Stomach (tissue), 19 donors: ENCODE measurements at places on chromosomes 3 and 15. TPM values are rescaled to one million over a fixed set of nuclear protein-coding genes. Genes with fewer than 3 reads are reported as not detected.

DNA sequence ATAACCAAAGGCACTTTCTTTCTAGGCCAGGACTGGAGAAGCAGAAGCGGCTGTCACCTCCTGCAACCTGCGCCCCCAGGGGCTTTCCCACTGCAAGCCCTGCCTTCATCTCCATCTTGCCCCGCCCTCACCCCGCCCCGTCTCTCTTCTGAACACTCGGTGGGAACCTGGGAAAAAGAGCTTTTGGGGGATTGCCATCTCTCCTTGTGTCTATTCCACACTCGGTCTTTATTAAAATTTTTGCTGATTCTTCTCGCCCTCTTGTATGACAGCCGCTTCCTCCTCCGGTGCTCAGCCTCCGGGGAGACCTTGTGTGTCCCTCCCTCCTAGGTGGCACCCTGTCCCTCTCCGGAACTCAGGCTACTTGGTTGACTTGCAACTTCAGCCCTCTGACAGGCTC is 41.9 kb upstream of the SPESP1 start:
- H3K4me1 ChIP-seq, result peaks cover 12% of the 10 kb centered on the region
- no peak overlapping the region for H3K4me3 ChIP-seq
- DNase-seq, result no peak
- H3K27me3 ChIP-seq, result no peaks in the 10 kb centered on the region
- H3K27ac ChIP-seq, result no peak overlapping the region

GRCh38 chr3:151949706-151950105 is 76.3 kb downstream of the SUCNR1 start:
- H3K27ac ChIP-seq, result no peak overlapping the region
- no peaks in the 10 kb centered on the region for H3K36me3 ChIP-seq

GRCh38 chr15:49308686-49309085 is 114.4 kb upstream of the FGF7 start:
- peaks cover 23% of the 10 kb centered on the region for H3K36me3 ChIP-seq
- H3K4me1 ChIP-seq, result no peaks in the 10 kb centered on the region
- H3K27me3 ChIP-seq, result no peaks in the 10 kb centered on the region
- H3K27ac ChIP-seq, result no peak overlapping the region
- DNase-seq, result no peak

DNA sequence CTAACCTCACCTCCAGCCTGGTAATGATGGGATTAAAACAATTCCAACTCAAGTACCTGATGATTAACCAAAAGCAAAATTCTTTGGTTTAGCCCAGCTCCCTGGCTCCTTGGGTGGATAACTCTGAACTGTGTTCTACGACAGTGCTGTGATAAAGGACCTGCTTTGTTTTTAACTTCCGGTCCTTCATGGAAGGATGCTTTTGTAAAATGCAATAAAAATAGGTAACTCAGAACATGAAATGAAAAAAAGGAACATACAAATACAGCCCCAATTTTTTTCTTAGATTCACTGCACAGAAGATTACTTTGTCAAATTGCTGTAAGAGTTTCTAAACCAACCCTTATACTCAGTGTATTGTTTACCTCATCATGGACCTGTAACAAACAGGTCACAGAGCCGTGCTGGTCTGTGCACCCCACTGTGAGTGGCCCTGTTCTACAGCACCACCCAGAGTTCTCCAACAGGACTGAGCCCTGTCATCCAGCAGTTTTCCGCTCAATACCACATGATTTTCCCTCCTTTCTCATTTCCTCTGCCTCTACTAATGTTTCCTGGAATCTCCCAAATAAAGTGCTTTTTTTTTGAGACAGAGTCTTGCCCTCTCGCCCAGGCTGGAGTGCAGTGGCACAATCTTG is 4.9 kb upstream of the PCYT1A start:
- H3K27me3 ChIP-seq, result no peaks in the 10 kb centered on the region
- no peak overlapping the region for H3K27ac ChIP-seq
- DNase-seq, result no peak
- peaks cover 4% of the 10 kb centered on the region for H3K36me3 ChIP-seq

DNA sequence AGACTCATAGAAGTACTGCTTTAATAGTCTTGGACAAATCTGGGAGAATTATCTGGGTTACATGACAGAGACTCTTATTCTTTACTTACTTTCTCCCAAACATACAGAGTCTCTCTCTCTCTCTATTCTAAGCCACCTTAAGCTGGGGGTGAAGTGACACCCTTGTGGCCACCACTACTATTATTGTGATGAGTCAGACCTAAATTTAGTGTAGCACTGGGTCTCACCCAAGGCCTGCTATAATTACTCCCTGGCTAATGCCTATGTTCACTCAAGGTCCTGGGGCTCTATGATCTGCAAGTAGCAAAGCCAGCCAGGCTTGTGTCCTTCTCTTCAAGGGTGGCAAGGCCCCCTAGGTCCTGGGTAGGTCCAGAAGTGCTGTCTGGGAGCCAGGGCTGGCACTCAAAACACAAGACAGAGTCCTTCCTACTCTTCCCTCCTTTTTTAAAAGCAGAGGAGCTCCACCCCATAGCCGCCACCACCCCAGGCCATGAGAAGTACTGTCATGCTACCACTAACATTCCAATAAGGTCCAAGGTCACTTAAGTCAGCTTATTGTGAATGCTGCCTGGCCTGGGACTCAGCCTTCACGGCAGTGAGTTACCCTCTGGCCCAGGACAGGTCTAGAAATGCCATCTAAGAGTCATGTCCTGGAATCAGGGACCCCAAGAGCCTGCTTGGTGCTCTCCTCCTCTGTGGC is 183.6 kb downstream of the POLQ start:
- H3K27me3 ChIP-seq, result no peaks in the 10 kb centered on the region
- no peaks in the 10 kb centered on the region for H3K36me3 ChIP-seq
- no peaks in the 10 kb centered on the region for H3K4me1 ChIP-seq
- no peak for DNase-seq
- H3K27ac ChIP-seq, result no peak overlapping the region

- no peaks in the 10 kb centered on the region for H3K36me3 ChIP-seq
- H3K27ac ChIP-seq, result no peak overlapping the region
- no peaks in the 10 kb centered on the region for H3K4me1 ChIP-seq
These were observed 240.5 kb downstream of the SOX2 start for GRCh38 chr3:181952221-181952620.

DNA sequence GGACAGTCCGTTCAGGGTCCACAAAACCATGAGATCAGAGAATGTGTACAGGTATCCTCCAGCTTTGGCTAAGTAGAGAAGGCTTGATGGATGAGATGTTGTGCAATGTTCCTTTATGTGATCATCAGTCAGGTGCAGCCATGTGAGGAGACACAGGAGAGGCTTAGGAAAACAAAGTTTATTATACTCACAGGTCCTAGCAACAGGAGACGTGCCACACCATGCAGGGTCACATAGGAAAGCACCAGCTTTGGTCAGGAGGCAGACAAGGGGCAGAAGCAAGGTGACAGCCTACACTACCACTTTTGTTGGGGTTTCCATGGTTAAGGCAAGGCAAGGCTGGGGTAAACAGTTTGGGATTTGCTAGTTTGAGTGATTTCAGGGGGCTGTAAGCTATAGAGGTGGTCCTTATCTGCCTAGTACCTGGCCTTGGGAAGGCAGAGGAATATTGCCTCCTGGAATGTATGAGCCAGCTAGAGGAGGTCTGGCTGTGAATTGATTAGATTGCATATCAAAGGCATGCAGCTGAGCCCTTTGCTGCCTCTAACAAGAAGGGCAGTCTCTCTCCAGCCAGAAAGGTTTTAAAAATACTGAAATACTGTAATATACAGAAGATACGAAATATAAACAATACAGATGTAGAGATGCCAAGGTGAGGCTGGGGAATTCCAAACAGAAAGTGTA is 248.6 kb downstream of the RYR3 start:
- H3K36me3 ChIP-seq, result no peaks in the 10 kb centered on the region
- no peak overlapping the region for H3K4me3 ChIP-seq
- H3K4me1 ChIP-seq, result no peaks in the 10 kb centered on the region
- no peaks in the 10 kb centered on the region for H3K27me3 ChIP-seq
- no peak for DNase-seq

GRCh38 chr3:3346556-3346955 is 167.1 kb upstream of the CRBN start:
- no peaks in the 10 kb centered on the region for H3K36me3 ChIP-seq
- no peak overlapping the region for H3K27ac ChIP-seq
- H3K27me3 ChIP-seq, result no peaks in the 10 kb centered on the region
- H3K4me1 ChIP-seq, result no peaks in the 10 kb centered on the region

GRCh38 chr3:8836096-8836495 is 66.7 kb upstream of the OXTR start:
- no peaks in the 10 kb centered on the region for H3K36me3 ChIP-seq
- no peaks in the 10 kb centered on the region for H3K27me3 ChIP-seq
- H3K4me3 ChIP-seq, result no peak overlapping the region
- H3K27ac ChIP-seq, result no peak overlapping the region
- no peak for DNase-seq

GRCh38 chr15:42331235-42331634 is 28.1 kb upstream of the CAPN3 start:
- no peaks in the 10 kb centered on the region for H3K27me3 ChIP-seq
- peaks cover 39% of the 10 kb centered on the region for H3K36me3 ChIP-seq
- H3K4me3 ChIP-seq, result no peak overlapping the region
- no peak for DNase-seq
- no peak overlapping the region for H3K27ac ChIP-seq

DNA sequence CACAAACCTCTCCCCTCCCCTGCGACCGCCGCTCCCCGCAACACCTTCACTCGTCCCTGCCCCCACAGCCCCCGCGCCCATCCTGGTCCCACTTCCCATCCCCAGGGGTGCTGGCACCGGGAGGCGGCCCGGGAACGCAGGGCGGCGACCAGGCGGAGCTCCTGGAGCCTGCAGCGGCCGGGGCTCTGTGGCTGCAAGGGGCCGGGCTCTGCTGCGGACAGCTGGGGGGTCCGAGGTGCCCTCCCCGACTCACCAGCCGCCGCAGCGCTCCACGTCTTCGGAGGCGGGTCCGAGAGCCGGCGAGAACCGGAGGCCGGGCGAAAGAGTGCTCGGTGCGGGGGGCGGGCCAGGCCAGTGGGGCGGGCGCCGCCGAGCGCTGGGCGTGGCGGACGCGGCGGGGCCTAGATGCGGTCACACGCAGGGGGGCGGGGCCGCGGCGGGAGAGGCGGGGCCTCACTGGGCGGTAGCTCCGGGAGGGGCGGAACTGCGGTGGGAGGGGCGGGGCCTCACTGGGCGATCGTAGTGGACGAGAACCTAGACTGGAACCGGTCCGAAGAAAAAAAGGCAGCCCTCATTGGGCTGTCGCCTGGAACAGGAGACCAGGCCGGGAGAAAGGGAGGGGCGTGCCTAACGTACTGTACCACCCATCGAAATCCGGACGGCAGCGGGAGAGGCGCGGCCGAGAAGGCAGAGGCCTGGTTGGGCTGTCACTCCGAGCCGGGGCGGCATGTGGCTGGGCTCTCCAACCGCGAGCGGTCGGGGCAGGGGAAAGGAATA is at the start of gene ANO10:
Gene ANO10, minus strand, starts transcription at position 356 of the 777 bp plus-strand sequence. CDS start 16,159 bp downstream, outside the sequence.
- DNase-seq, result peak; percentile 98
- no peaks in the 10 kb centered on the region for H3K27me3 ChIP-seq
- peaks cover 11% of the 10 kb centered on the region for H3K4me1 ChIP-seq
- H3K36me3 ChIP-seq, result no peaks in the 10 kb centered on the region
- H3K27ac ChIP-seq, result peak within 1 kb of the TSS; percentile 73

DNA sequence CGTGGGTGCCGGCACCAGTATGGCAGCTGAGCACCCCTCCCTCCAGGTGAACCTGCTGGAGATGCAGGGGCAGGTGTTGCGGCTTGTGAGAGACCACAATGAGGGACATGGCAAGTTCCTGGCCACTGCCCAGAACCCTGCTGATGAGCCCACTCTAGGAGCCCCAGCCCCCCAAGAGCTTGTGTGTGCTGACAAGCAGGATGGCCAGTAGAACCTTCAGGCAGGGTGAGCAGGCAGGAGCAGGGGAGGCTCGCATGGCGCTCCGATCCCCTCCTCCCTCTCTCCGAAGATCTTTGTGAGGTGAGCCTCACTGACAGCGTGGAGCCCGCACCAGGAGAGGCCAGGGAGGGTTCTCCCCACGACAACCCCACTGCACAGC is 29.8 kb downstream of the NGRN start:
- no peaks in the 10 kb centered on the region for H3K36me3 ChIP-seq
- peak overlapping the region; percentile 6 for H3K4me3 ChIP-seq
- H3K27me3 ChIP-seq, result no peaks in the 10 kb centered on the region
- H3K27ac ChIP-seq, result peak overlapping the region; percentile 46
- DNase-seq, result no peak

DNA sequence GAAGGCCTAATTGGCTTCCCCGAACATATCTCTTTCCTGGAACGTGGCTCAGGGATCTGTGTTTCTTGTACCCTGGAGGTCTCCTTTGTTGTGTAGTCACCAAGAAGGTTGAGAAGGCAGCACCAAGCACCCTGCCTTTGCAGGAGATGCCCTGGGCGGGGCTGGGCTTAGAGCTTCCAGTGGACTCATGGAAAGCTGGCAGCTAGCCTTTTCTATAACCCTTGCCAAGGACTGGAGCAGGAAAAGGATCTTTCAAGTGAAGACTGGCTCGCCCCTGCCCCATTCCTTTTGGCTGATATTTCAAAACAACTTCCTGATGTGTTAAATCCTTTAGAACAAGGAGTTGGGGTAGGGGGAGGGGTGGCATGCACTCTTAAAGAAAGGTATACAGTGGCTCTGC is 58.9 kb upstream of the EPHA6 start:
- no peaks in the 10 kb centered on the region for H3K36me3 ChIP-seq
- H3K4me3 ChIP-seq, result no peak overlapping the region
- H3K27me3 ChIP-seq, result no peaks in the 10 kb centered on the region
- H3K27ac ChIP-seq, result no peak overlapping the region
- no peaks in the 10 kb centered on the region for H3K4me1 ChIP-seq

DNA sequence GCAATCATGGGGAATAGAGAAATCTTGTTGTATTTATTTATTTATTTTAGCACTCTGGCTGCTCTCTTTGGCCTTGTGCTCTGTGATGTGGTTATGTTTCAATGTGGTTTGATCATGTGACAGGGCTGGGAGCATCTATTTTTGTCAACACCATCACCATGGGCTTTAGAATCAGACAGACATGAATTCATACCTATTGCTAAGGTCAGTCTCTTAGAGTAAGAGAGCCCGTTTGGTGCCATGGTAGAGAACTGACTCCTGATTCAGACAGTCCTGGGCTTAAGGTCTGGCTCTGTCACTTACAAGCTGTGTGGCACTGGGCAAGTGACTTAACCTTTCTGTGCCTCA is 157.0 kb downstream of the RYR3 start:
- no peak overlapping the region for H3K4me3 ChIP-seq
- H3K36me3 ChIP-seq, result no peaks in the 10 kb centered on the region
- no peaks in the 10 kb centered on the region for H3K4me1 ChIP-seq
- H3K27ac ChIP-seq, result no peak overlapping the region
- no peaks in the 10 kb centered on the region for H3K27me3 ChIP-seq

GPR160 gene
- total RNA-seq, result 70.1 TPM

B4GALT4 gene
- 5.5 TPM for total RNA-seq

ALPK3 gene
- 17.9 TPM for total RNA-seq

ZNF860 gene
- total RNA-seq, result not detected

SMAD6 gene
- 103 TPM for total RNA-seq

MRPS11 gene
- total RNA-seq, result 41.4 TPM

MOBP gene
- total RNA-seq, result 0.58 TPM

CLRN1 gene
- not detected for total RNA-seq

TGM5 gene
- total RNA-seq, result not detected
